ENCODE measurements at places on chromosomes 1 and 21.

- DNase-seq: no peak
Observed at GRCh38 chr21:29462479-29462878, 163.8 kb downstream of the BACH1 start.

DNA sequence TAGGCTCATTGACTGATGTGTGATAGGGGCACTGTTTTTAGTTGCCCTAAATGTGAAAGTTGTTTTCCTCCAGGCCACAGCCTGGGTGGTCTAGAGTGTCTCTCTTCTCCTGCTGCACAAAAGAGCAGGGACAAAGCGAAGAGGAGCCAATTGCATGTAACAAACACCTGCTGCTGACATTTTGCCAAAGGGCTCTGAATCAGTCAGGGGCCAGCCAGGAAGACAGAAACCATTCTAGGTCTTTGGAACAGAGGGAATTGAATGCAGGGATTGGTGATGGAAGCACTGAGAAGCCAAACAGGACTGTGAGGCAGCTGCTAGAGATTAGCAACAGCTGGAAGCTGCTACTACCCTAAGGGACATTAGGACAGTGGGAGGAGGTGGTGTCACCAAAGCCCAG, 185.3 kb upstream of the POU3F1 start:
- DNase-seq: no peak

DNA sequence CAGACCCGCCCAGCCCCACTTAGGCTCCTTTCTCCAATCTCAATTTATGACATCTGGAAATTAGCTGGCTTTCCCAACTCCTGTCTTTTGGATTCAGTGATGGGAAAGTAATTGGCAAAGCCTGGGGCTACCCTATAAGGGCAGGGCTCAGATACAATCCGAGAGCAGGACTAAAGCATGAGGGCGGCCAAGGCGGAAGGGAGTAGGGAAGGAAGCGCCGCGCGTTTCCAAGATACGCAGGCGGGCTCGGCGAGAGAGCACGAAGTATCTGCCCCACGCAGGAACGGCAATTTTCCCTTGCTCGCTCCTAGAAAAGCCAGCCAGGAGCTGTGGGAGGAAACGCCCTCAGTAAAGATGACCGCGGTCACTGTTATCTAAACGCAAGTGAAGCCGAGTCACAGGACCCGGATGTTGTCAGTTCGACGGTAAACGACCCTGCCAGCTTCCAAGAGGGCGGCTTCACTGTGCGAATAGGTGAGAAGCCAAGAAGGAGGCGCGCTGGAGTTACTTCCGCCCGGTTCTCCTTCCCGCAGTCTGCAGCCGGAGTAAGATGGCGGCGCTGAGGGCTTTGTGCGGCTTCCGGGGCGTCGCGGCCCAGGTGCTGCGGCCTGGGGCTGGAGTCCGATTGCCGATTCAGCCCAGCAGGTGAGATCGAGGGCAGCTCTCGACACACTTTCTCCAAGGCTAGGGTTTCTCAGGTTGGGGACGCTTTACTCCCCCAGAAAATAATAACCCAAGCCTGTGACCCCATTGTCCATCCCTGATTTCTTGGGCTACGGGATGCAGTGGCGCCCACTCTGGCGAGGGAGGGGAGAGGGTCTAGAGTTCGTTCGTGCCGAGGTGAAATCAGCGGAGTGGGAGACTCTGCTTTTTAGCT, at the start of gene NDUFS2:
TSS of gene NDUFS2 (plus strand) at position 532 of the 877 bp plus-strand sequence. CDS start at position 551, 19 bp downstream.
- peak; percentile 89 for DNase-seq

GRCh38 chr1:50976890-50977574, 7.0 kb downstream of the CDKN2C start:
- DNase-seq: no peak

- DNase-seq: no peak
Observed at GRCh38 chr1:22916471-22916820, 56.2 kb downstream of the LACTBL1 start.

DNA sequence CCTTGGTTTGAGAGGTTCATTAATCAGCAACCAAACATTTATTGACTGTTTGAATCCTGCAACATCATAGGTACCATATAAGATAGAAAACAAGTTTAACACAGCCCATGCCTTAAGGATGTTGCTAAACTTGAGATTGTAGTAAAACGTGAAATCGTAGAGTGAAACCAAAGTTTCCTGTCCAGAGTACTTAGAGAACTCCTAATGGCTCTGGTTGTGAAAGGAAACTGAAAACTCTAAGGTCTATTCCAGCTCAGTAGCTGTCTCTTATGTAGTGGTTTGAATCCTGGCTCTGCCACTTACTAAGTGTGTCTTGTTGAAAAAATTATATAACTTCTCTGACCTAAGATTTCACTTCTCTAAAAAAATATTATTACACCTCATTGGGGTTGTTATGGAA, 310.9 kb downstream of the NTNG1 start:
- DNase-seq: no peak

GRCh38 chr1:76939050-76939816, 72.0 kb downstream of the ST6GALNAC5 start:
- no peak for DNase-seq

DNA sequence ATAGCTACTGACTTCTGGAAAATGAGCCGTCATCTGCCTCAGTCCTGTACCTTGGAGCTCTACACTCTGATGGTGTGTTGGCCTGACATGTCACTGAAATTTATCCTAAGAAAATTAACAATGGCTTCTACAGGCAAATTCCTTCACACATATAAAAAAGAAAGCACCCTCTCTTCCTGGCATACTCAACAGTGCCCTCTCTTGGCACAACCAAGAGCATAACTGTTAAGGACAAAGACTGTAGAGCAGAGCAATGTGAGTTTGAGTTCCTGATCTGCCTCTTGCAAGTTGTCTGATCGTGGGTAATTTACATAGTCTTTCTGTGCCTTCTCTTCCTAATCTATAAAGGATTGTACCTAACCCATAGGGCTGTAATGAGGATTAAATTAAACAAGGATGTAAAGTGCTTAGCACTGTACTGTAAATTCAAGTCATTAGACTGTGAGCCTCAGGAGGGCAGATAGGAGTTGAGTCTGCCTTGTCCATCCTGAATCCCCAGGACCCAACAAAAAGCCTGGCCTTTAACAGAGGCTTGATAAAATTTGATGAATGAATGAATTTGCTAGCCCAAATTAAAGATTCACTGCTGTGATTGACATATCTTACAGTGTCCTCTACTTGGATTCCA, 83.5 kb downstream of the SYF2 start:
- no peak for DNase-seq

DNA sequence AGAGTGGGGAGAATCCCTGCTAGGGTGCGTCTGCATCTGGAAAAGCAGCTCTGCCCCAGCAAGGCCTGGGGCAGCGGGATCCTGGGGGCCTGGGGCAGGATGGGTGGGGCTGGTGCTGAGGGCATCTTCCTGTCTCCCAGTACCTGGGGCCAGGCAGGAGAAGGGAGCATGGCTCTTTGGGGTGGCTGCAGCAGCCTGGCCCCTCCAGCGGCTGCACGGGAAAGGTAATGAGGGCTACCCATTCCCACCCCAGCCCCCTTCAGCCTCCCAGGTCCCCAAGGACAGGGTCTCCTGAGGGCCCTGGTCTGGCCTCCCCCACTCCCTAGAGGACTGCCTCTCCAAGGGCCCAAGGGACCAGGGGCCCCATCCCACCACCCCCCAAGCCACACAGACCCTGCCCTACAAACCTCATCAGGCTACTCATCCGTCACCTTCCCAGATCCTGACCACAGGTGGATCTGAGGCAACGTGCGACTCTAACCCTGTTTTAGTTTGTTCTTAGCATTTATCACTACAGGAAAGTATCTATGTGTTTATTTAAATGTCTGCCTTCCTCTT, 910 bp upstream of the ANKRD65 start:
- no peak for DNase-seq

Data from activated naive CD8-positive, alpha-beta T cell treated with anti-CD3 and anti-CD28 coated beads, Interleukin-2, amount 50 U/mL, for 16 hours (primary cell).